ENCODE measurements at places on chromosomes 5 and 9.

- DNase-seq, result peak; percentile 17
Measured at GRCh38 chr9:88660611-88661010, 125.6 kb downstream of the NXNL2 start.

- DNase-seq, result no peak
Measured at GRCh38 chr5:127702926-127703561, at the start of gene CCDC192. CCDC192 (plus strand) TSS chr5:127703391; CDS start chr5:127703446, 55 bp downstream.

DNA sequence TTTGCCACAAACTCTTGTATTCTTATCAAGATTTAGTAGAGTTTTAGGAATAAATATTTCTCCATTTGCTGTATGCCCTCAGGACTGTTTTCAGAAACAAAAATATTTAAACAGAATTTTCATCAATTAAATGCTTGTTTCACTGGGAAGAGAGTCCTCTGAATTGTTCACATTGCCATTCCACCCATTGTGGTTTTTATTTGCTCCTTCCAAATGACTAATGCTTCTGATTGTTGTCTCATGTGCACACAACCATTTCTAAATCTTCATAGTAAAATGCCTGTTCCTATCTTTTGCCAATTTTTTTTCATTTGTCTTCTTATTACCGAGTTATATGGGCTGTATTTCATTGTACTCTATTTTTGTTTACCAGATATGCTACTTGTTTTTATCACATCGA is 10.6 kb downstream of the MARCOL start:
- no peak for DNase-seq

DNA sequence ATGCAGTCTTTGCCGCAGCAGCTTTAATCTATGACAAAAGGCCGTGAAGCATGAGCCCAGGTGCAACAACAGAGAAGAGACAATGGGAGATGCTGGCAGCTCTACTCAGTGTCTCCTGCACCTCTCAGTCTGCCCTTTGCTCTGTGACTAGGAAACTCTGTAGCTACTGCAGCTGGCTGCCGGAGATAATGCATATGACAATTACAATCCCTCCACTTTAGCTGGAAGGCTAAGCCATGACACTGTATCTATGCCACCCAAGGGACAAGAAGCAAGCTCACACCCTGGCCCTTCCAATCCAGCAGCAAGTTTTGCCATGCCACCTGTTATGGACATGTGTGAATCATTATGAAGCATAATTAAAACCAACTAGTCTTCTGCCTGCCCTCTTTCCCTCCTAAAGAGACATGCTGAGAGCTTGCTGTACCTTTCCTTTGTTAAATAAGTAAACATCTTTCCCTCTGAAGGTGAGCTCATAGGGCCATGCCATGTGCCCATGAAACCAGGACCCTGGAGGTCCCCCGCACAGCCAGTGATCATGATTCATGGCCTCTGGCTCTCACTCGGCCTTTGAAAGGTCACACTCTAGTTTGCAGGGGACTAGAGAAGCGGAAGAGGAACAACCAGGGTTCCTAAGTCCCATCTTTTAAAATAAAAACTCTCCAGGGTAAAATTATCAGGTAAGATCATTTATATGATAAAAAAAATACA is 219.4 kb downstream of the SPOCK1 start:
- no peak for DNase-seq

GRCh38 chr5:26894719-26895263 is 143.6 kb downstream of the CDH9 start:
- DNase-seq, result peak; percentile 51

DNA sequence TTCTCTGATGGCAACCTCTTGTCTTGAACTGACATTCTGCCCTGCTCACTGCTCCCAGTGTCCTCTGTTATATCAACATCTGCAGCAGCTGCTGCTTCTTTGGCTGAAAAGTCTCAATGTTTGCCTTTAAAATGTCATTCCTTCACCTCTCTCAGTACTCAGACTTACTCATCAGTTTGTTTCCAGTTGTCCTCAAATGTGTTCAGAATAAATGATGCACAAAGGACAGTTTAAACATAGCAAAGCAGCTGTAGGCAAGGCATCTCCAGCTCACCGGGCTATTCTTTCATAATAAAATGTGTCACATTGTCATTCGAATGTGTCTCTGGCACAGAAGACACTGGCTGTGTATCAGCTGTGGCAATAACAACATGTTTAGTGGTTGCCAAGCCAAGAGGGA is 590.9 kb upstream of the ZNF608 start:
- no peak for DNase-seq

DNA sequence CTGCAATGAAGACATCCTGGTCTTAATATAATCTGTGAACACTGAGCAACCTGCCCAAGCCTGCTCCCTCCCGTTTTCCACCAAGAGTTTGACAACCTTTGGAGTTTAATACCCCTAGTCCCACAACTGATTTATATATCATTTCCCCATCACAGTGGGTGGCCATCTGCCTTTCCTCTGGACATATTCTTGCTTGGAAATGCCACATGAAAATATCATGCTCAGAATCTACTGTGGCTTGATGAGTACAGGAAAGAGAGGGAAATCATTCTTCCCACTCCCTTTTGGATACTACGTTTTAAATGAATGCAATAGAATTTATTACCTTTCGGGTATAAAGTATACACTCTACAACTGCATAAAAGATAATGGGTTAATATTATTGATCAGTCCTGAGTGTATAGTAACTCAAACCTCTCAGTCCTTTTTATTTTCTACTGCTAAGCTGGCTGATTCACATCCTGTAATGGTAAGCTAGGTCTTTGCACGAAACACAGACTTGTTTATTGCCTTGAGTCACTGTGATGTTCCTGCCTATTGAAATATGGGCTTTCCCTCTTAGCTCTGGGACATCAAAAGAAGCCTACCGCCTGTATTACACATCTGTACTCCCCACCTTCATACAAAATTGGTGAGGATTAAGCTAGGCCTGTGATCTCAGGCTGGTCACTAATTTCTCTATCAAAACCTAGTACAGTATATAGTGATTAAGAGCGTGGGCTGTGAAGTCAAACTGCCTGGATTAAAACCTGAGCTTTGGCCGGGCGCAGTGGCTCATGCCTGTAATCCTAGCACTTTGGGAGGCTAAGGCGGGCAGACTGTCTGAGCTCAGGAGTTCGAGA is 67.6 kb upstream of the NR5A1 start:
- DNase-seq, result peak; percentile 82

- DNase-seq, result no peak
Measured at GRCh38 chr9:124496075-124496449, 11.1 kb downstream of the NR5A1 start.

GRCh38 chr5:154971501-154971900 is 30.6 kb downstream of the MRPL22 start:
- peak; percentile 68 for DNase-seq

DNA sequence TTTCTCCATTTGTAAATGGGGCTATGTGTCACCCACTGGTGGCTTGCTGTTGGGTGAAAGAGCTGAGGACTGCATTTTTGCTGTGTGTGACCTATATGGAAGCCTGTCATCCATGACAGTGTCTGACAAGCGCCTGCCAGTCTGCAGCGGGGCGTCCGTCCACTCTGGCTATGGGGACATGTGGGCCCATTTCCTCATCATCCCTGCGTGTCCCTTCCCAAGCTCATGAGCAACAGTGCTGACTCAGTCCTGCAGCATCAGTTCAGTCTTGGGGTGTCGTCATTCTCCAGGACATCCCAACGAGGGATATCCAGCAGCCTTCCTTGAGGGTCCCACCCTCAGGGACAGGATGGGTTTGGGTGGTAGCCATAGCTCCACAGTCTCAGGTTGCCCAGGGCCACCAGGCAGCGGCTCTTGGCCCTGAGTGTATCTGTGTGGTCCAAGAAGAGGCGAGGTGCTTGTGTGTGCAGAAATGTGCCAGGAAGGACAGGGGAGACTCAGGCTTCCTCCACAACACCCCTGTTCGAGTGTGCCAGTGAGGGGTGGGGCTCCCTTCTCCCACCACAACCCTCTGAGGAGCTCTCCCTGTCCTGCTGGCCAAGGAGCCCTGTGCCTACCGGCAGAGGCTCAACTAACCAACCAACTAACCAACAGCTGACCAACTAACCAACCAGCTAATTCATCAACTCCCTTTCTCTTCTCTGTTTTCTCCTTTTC is 2.1 kb downstream of the FGD3 start:
- DNase-seq, result no peak

- no peak for DNase-seq
Measured at GRCh38 chr5:154197801-154198491, 7.4 kb downstream of the GALNT10 start.

DNA sequence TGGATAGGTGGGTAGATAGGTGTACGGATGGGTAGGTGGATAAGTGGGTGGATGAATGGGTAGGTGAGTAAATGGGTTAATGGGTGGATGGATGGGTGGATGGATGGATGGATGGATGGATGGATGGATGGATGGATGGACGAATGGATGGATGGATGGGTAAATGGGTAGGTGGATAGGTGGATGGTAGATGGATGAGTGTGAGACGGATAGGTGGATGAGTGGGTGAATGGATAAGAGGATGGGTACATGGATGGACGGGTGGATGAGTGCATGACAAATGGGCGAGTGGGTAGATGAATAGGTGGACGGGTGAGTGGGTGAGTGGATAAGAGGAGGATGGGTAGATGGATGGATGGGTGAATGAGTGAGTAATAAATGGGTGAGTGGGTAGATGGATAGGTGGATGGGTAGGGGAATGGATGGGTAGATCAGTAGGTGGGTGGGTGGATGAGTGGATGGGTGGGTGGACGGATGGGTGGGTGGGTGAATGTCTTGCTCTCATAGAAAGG is 179.2 kb downstream of the FGF18 start:
- DNase-seq, result no peak

DNA sequence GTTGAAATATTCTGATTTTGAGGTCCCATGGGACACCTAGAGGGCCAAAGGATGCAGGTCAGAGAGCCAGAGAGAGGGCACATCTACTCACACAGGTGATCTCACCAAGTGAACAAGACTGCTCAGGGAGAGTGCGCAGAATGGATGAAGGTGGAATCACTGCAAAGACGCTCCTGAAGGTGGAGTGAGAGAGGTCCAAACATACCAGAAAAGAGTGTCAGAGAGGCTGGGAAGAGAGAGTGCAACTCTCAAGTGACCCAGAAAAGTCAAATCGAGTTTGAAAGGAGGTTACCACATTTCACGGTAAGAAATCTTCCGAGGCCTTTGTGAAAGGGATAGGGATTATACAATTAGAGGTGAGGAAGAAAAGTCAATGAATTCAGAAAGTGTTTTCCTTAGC is 173.4 kb downstream of the EPB41L4A start:
- no peak for DNase-seq

DNA sequence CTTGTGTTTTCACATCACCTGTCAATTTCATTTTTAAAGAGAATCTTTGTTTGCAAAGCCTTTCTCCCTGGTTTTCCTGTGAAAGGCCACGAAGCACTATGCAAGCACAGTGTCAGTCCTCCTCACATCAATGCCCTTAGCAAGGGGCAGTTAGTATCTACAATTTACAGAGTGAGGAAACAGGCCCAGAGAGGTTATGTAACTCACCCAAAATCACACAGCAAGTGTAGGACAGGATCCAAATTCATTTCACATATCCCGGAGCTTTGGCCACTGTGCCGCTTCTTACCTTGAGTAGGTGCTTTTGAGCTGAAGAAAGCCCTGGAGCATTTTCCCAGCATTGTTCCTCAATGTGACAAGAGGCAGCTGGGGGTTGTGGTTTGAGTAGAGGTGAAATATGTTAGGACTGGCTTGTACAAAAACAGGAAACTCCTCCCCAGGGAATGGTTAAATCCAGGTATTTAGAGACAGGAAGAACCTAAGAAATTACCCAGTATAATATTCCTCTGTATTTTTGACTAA is 283.8 kb downstream of the NTRK2 start:
- no peak for DNase-seq

DNA sequence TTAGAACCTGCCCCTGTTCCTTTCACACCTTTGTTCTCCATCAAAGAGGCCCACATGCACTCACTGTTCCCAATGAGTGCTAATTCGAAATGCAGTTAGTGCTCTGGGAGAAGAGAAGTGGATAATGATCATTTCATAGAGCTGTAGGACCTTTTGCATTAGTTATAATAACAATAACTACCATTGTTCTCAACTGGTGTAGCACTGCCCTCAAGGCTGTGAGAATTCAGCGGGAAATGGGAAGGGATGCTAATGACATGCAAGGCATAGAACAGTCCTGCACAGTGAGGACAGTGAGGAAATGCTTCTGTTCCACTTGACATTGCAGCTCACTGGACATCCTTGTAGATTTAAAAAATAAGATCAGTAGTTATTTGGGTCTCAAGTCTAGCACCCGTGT is 187.4 kb downstream of the FBXL7 start:
- DNase-seq, result no peak

- no peak for DNase-seq
Measured at GRCh38 chr9:12801187-12801586, 26.4 kb downstream of the LURAP1L start.

GRCh38 chr9:35882263-35882848 is 12.2 kb upstream of the OR13J1 start:
- DNase-seq, result peak; percentile 71

- no peak for DNase-seq
Measured at GRCh38 chr5:165720901-165721300, 2215.5 kb downstream of the MAT2B start.

DNA sequence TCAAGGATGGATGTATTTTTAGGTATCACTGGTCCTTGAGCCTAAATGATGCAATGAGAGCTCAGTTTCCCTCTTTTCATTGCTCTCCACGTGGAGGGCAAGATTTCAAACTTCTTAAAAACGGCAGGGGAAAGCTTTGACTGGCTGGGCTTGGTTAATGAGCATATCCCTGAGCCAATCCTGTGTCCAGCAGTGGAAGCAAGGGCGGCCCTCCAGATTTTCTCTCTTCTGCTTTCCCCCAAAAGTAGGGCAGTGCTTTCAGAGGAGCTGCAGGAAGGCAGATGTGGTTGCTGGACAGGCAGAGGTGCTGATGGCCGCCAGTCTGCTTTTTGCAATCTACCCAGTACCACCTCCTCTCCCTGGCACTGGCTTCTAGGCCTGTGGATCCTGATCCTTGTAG is 30.0 kb upstream of the TBC1D2 start:
- DNase-seq, result no peak

- no peak for DNase-seq
Measured at GRCh38 chr5:74765201-74765600, 1.7 kb downstream of the GFM2 start.

DNA sequence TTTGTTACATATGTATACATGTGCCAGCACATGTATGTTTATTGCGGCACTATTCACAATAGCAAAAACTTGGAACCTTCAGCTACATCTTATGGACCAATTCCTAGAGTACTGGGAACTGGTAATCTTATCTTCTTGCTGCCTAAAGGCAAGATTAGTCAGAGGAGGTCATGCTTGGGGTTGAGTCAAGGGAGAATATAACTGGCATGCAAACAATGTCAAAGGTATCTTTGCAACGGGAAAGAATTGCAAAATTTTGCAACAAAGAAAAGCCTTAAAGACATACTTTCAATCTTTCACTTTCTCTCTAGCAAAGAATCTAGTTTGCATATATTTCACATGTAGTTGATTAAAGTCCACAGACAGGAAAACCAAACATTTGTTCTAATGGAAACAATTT is 145.2 kb downstream of the EDIL3 start:
- peak; percentile 61 for DNase-seq

Data from fibroblast of skin of abdomen (primary cell).